ENCODE measurements at places on chromosomes 7 and 10.

DNA sequence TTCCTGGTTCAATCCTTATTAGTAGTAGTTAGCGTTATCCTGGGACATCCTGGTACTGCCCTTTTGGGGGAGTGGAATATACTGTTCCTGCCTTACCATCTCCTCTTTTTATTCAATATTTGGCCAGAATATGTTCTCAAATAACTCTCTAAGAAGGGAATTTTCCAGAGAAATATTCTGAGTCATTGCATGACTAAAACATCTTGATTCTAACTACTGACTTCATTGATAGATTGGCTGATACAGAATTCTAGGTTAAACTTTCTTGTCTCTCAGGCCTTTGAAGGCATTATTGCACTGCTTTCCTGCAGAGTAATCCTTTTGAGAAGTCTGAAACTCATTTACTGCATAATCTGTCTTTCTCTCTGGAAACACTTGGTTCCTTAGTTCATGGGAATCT is 275.5 kb upstream of the DGKB start:
- DNase-seq, result no peak

GRCh38 chr10:52056291-52056690 is 257.8 kb upstream of the DKK1 start:
- DNase-seq, result no peak

DNA sequence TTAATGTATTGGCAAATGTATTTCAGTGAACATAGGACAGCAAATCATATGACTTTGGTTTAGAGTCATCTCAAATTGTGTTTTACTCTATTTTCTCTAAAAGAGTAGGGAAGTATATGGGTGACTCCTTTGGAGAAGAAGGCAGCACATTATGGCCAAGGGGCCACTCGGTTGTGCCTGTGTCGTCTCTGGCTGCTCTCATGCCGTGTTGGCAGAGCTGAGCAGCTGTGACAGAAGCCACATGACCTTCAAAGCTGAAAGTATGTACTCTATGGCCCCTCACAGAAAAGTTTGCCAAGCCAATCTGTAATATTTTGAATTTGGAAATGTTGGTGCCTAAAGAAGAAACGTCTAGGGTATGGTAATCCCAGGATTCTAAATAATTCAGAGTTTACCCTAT is 47.5 kb downstream of the TASOR2 start:
- DNase-seq, result no peak

DNA sequence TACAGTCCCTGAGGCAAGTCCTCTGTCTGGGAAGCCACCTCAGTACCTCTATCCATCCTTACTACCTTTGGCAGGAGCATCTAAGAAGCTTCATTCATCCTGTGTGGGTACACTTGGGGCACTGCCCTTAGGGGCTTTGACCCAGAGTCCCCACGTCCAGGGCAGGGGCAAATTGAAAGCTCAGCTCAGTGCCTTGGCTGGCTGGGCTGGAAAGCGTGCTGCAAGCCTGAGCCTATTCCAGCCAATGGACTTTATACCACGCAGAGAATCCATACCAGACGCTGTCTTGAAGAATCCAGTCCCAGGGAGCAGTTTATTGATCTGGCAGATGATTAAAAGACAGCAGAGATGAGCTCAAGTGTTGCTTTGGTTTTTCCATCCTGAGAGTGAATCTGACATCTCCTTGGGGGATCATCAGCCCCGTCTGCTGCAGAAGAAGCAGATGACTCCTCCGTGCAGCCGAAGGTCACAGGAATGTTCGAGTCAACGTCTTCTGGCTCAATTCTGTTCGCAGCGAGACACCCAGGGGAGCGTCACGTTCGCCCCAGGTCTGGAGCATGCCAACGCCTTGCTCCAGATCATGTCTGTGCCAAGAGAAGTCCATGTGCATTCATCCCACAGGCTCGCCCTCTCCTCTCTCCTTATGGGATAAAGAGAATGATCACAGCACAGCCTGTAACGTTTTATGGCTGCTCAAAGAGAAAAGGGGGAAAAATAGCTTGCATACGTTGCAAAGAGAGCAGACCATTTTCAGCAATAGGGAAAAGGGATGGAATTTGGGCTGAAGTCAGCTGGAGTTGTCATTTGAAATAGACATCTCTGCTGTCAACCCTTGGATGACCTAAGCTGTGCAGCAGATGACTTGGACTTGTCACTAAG is 35.8 kb upstream of the LYZL1 start:
- no peak for DNase-seq

DNA sequence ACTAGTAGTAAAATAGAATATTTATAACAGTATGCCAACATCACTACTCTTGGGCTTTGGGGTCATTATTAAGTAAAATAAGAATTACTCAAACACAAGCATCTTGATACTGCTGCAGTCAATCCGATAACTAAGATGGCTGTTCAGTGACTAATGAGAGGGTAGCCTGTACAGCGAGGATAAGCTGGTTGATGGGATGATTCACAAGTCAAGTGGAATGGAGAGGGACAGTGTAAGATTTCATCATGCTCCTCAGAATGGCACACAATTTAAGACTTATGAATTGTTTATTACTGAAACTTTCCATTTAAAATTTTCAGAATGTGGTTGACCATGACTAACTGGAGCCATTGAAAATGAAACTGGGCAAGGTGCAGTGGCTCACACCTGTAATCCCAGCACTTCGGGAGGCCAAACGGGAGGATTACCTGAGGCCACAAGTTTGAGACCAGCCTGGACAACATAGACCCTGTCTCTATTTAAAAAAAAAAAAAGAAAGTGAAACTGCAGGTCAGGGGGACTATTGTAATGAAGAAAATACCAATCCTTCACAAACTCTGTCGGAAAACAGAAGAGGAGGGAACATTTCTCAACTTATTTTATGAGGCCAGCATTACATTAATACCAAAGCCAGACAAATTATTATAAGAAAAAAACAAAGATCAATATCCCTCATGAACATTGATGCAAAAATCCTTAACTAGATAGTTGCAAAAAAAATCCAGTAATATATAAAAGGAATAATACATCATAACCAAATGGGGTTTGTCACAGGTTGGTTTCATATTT is 11.2 kb downstream of the AVL9 start:
- no peak for DNase-seq

- DNase-seq, result no peak
Observed at GRCh38 chr10:5117026-5117425, 22.8 kb downstream of the AKR1C3 start.

- DNase-seq, result no peak
Observed at GRCh38 chr10:103837370-103838069, 17.9 kb downstream of the SH3PXD2A start.

- no peak for DNase-seq
Observed at GRCh38 chr10:91247360-91248111, 27.1 kb downstream of the PCGF5 start.

- no peak for DNase-seq
Observed at GRCh38 chr10:121553511-121554264, 44.6 kb downstream of the FGFR2 start.

- no peak for DNase-seq
Observed at GRCh38 chr7:6317797-6318438, 45.5 kb upstream of the CYTH3 start.

GRCh38 chr7:1464694-1465093 is 5.4 kb upstream of the MICALL2 start:
- no peak for DNase-seq

- no peak for DNase-seq
Observed at GRCh38 chr10:22850541-22850940, 77.3 kb upstream of the ARMC3 start.

DNA sequence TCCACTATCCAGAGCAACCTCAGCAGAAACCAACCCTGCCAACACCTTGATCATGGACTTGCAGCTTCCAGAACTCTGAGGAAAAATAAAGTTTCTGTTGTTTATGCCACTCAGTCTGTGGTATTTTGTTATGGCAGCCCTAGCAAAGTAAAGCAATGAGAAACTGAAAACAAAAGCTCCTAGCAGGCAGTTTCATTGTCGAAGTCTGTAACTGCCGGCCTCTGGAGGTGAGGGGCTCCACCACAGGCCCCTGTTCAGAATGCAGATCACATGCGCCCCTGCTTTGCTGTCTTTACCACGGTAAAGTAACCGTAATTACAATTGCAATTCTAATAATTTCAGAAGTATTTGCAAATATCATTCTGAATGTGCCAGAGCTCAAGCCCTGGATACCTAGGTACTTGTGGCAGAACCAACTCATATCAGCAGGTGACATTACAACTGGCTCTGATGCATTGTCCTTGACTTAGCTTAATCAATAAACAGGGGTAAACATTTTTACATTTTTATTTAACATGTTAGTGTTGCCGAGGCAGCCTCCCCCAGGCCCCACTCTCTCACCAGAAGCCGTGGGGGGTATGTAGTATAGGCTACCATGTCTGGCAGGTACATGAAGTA is 193.2 kb downstream of the ELMO1 start:
- DNase-seq, result no peak

- DNase-seq, result no peak
Observed at GRCh38 chr7:117231047-117231359, 91.9 kb downstream of the WNT2 start.

GRCh38 chr7:123674399-123675180 is 18.9 kb downstream of the LMOD2 start:
- no peak for DNase-seq

DNA sequence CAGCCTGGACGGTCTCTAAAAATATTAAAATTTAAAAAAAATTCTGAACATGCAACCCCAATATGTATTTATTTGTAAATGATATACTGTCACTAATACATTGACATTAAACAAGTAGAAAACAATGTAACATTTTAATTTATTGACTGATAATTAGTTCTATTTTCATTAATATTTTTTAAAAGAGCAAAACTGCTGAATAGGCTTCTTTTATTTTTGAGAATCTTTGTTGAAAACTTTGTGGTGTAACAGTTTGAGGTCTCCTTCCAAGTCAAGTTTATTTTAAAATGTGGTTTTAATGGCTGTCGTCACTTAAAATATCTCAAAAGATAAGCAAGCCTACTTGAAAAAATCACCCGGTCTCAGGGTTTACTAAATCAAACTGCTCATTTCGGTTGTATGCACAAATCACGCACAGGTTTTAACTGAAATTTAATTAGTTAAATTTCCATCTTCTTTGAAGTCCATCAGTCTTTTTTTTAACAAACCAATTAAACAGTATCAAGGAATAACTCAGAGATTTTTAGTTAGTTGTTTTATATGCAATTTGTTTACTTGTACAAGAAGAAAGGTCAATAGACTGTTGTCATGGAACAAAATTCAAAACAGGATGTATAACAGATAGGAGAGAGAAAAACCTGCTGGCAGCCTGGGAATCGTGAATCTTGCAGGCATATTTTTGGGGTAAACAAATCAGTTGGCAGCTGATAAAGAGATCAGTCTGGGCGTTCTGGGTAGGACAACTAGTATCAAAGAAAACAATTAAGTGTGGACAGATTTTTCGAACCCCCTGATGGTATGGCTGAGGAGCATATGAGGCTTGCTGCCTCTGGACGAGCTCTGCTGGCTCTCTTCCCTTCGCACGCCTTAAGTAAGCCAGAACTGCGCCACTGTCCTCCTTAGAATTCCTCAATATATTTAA is 9.7 kb upstream of the EDRF1 start:
- no peak for DNase-seq

DNA sequence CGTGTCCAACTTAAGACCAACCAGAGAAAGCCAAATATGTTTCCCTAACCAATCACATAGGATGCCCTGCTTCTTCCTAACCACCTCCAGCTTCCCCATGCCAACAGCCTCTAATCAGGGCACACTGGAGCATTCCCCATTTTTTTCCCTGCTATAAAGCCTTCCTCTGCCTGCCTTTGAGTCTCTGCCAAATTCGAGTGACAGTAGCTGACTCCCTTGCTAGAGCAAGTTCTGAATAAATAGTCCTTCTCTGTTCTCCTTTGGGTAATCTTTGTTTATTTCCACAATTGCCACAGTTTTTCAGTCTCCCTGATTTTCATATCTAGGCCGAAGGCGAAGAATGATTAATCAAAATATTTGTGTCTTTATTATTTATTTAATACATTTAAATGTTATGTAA is 96.7 kb downstream of the ANLN start:
- no peak for DNase-seq

DNA sequence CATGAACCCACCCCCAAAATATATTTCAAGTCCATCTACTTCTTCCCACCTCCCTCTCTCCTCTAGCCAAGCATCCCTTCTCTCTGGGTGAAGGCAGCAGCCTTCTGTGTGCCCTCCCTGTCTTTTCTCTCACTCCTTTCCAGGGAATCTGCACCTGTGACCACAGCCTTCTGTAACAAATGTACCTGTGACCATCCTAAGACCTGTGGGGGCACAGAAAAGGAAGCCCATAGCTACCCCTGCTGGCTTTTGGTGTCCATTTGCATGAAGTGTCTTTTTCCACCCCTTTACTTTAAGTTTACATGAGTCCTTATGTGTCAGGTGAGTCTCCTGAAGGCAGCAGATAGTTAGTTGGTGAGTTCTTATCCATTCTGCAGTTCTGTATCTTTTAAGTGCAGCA is 2.0 kb upstream of the TBXAS1 start:
- no peak for DNase-seq

- DNase-seq, result no peak
Observed at GRCh38 chr7:64098-64915, 128.1 kb upstream of the FAM20C start.

Data from activated CD4-positive, CD25-positive, alpha-beta regulatory T cell treated with anti-CD3 and anti-CD28 coated beads, Interleukin-2, amount 50 U/mL, for 16 hours (primary cell).